Neural crest cell (in vitro differentiated cells): ENCODE measurements at places on chromosomes 1 and 21. TPM values are rescaled to one million over a fixed set of nuclear protein-coding genes. Genes with fewer than 3 reads are reported as not detected.

Gene DIO1
- not detected in 2 replicates for total RNA-seq

Gene PIGR
- not detected in 2 replicates for total RNA-seq

- H3K4me3 ChIP-seq, result no peak overlapping the region
- peaks cover 60% of the 10 kb centered on the region for H3K4me1 ChIP-seq
- peaks cover 8% of the 10 kb centered on the region for H3K36me3 ChIP-seq
- peak overlapping the region; percentile 60 for H3K27ac ChIP-seq
Measured at GRCh38 chr1:232599178-232600041, 30.5 kb downstream of the SIPA1L2 start.

DNA sequence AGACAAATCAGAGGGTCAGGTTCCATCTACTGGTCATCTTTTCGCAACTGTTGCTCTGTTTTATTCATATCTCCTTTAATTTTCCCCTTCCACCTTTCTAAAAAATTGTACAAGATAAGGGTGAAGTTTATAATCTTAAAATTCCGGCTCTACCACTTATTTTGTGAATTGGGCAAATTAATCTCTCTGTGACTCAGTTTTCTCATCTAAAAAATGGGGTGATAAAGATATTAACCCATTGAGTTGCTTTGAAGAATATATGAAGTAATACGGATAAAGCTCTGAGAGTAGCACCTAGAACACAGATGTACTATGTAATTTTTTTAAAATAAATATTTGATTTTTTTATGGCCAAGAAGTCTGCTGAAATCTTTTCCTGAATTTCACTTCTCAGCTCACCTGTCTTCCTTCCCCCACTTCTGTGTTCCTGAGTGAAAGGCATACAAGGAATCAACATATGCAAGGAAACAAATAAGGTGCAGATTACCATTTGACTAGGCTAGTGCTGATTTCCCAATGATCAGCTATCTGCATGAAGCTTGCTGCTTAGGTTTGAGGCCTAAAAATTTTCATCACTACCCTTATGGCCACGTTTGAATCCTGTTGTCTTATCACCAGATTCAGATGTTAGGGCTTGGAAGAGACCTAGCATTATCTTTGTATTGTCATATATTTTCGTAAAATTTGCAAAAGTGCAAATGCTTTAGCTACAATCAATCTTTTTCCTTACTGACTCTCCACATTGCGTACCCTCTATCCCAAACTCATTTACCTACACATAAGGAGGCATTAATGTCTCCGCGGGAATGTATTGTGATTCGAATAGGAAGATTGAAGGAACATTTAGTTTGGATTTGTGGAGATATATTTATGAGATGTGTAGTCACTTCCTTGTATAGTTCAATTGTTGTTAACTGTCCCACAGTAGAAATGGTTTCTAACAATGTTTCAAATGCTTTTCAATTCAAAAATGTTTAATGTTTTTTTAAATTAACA lies 718.3 kb upstream of the PTBP2 start:
- no peaks in the 10 kb centered on the region for H3K4me1 ChIP-seq

GRCh38 chr21:18007121-18007520 lies 188.0 kb upstream of the C21orf91 start:
- H3K27ac ChIP-seq, result no peak overlapping the region
- H3K27me3 ChIP-seq, result no peaks in the 10 kb centered on the region
- no peaks in the 10 kb centered on the region for H3K36me3 ChIP-seq
- H3K4me1 ChIP-seq, result no peaks in the 10 kb centered on the region

DNA sequence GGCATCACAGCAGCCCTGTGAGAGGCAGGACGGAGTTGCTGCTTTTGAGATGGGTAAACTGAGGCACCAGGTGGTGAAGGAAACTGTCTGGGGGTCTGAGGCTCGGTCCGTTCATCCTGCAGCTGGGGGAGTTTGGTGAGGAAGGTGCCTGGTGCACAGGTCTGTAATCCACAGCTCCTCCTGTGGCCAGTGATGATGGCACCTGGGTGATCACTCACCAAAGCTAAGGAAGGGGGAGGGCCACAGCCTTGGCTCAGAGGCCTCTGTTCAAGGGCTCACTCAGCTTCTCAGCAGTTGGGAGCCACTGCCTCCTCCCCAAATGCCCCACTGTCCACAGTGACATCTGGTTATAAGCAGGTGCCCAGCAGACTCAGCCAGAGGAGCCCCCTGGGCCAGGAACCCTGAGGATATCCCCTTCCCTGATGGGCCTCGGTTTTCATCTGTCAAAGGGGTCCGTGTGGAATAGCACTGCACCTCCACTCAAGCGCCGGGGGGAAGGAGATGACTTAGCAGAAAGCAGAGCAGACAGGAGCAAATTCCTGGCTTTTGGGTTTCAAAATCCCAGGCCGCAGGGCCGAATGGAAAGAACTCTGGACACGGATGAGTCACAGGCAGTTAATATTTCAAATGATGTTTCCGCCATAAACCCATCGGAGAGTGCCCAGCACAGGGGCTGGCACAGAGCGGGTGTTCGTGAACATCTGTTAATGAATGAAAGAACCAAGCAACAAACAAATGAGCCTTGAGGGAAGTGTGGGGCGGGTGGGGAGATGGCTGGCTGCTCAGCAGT lies 82.8 kb downstream of the DMRTB1 start:
- no peaks in the 10 kb centered on the region for H3K36me3 ChIP-seq
- no peaks in the 10 kb centered on the region for H3K27me3 ChIP-seq
- DNase-seq, result no peak
- H3K4me1 ChIP-seq, result peaks cover 11% of the 10 kb centered on the region
- no peak overlapping the region for H3K4me3 ChIP-seq

GRCh38 chr1:8348047-8348776 lies 30.3 kb downstream of the SLC45A1 start:
- DNase-seq, result no peak
- H3K4me3 ChIP-seq, result peak overlapping the region; percentile 77
- peak overlapping the region; percentile 54 for H3K27ac ChIP-seq
- peaks cover 10% of the 10 kb centered on the region for H3K27me3 ChIP-seq
- H3K36me3 ChIP-seq, result peaks cover 15% of the 10 kb centered on the region
- H3K4me1 ChIP-seq, result peaks cover 37% of the 10 kb centered on the region
